ENCODE measurements at places on chromosomes 13 and 19.

DNA sequence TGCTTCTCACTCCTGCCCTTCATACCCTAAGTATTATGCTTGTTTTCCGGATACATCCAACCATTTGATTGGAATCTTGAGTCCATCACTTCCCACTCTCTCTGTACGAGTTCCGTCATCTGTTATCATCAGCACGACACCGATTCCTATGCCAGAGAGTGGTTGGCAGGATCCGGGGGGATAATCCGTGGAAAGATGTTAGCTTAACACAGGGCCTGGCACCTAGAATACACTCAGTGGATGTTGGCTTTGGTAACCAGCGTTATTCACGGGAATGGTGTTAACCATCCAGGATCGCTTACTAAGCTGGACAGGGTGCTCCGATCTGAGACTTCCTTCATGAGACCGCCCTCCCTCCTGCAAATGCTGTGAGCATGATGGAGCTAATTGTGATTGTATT, 12.4 kb downstream of the VSTM2B start:
- DNase-seq: no peak

- no peak for DNase-seq
Observed at GRCh38 chr13:54226876-54227275, 1198.3 kb downstream of the OLFM4 start.

DNA sequence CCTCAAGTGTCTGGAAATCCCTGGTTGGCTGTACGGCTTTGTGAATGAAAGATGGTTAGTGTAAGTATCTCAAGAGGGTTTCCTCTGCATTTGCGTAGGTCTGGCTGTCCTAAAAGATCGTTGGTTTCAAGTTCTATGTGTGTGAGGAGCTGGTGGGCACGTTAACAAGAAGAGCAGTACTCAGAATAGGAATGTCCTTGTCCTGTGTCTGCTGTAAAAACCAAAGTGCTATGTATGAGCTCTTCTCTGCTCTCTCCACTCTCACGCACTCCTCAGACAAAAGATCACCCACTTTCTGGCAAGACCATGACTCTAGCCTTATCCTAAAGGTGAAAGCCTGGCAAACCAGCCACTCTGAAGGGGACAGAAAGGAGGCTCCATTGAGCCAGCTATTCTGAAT, 39.1 kb downstream of the USP12 start:
- no peak for DNase-seq

GRCh38 chr19:35087393-35087792, 28.2 kb upstream of the FXYD3 start:
- DNase-seq: no peak

- no peak for DNase-seq
Observed at GRCh38 chr13:105058517-105058916, 1476.9 kb downstream of the EFNB2 start.

GRCh38 chr19:35169221-35169995, 14.9 kb downstream of the FXYD5 start:
- no peak for DNase-seq

DNA sequence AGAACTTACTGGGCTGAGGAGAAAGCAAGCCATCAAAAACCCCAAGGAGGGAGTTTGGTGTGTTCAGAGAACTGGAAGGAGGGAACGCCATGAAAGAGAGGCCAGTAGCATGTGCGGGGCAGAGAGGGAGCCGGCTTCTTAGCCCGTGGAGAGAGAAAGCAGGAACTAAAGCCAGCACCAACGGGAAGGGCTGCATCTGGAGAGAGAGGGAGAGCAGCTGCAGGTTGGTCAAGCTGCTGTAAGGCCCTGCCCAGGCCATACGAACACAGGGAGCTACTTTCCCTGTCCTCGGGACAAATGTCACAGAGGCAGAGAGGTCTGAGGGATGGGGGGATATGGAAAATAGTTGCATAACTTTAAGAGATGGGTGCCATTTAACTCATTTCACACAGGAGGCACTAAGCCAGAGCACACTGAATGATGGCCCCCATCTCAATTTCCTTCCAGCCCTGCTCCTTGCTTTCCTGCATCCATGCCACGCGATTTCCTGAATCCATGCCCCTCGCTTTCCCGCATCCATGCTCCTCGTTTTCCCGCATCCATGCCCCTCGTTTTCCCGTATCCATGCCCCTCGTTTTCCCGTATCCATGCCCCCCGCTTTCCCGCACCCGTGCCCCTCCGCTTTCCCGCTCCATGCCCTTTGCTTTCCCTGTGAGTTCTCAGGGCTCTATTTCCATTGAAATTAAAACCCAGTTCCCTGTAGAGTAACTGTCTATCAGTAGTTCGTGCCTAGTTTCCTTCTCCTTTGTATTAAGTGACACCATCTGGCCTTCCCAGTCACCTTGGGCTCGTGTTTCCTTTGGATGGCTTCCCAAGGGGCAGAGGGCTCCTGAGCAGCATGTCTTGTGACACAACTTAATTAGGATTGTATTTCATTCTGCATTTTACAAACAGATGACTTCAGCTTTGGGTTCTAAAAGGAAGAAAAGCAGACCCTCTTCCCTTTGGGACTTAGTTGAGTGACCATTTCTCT, 31.5 kb upstream of the TPT1 start:
- no peak for DNase-seq

DNA sequence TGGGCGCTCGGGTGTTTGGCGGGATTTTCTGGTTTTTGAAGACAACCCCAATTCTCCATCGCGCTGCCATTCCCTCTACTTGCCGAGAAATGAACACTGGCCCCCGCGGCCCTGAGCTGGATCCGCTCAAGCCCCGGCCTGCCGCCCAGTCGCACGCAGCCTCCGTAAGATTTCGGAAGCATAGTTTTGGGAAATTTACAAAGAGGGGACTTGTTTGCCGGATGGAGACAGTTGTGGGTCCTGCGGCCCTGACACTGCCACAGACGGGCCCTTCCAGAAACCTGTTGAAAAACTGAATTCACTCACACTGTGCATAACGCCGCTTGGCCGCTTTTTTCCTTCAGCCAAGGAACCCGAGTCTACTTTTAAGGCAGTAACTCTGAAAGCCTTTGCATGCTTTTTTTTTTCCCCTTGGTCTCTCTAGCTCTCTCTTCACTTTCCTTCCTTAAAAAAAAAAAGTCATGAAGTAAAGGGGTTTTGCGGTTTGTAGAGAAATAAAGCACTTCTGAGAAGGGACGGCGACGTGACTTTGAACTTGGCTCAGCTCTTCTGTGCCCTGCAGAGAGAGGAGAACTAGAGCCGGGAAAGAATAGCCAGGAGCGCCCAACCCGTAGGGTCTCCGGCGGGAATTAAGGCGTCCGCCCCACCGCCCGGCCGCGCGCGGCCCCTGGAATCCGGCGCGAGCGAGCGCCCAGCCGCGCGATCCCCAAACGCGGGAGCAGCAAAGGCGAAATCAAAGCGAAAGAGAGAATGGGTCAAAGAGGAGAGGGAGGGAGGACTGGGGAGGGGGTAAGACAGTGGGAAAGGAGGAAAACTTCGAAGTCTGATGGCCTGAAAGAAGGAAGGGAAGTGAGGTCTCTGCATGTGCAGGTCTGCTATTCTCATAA, 3.4 kb upstream of the ZIC2 start:
- no peak for DNase-seq

- no peak for DNase-seq
Observed at GRCh38 chr19:50480281-50481111, 3.8 kb upstream of the GARIN5A start.

DNA sequence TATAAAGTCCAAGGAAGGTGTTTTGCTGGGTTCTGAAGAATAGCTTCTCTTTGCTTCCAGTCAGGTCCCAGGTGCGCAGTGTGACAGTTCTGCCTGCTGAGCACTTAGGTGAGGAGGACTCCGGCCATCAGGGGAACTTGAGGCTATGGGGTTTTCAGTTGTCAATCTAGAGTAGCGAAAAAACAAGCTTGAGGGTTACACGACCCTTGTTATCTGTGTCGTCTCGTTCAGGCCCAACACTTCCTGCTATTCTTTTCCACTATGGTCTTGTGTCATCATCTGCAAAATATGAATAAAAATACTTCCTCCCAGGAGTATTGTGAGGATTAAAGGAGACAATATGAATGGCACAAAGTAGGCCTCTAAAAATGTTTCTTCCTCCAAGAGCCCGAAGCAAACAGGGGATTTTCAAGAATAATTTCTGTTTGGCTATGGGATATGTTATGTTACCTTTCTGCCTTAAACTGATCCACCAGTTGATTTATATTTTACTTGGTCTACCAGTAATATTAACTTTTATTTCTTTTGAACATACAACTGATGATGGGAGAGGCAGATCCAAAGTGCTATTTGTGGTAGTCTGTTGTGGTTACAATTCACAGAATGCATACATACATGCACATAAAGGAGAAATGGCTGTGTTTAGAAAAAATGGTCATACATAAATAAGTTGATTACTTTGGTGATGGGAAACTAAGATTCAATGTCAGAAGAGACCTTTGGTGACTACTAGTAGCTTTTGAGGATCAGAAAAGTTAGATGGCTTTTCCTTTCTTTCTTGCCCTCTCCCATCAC, 40.5 kb upstream of the RCBTB2 start:
- no peak for DNase-seq

DNA sequence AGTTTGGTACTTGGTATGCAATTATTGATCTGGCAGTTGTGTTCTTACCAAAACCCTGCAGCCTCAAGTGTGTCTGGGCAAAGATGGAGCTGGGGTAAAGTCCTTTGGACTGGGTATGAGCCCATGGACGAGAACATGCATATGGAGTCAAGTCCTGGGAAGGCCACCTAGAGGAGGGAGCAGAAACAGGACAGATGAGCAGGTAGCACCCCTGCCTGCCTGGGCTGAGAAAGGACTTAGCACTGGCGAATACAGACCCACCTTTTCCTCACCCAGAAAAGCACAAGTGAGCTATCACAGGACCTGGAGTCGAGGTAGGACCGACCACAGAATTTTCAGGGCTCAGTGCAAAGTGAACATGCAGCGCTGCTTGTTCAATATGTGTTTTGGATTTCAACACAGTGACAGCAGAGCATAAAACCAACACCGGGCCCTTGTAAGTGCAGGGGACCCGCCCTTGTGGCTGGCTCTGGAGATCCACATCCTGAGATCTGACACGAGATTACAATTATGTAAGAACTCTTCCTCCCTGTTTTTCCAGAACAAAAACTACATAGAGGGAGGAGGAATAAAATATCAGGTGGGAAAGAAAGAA, 25.9 kb downstream of the IGFL2 start:
- no peak for DNase-seq

GRCh38 chr13:90824032-90824431, 523.5 kb upstream of the MIR17HG start:
- no peak for DNase-seq
